Femur (tissue), 1 donor: ENCODE measurements at places on chromosomes 7 and 10.
A peak's percentile ranks its signal among the peaks of the same experiment; 100 is the strongest.

GRCh38 chr10:6133331-6134098 lies 44.7 kb downstream of the RBM17 start:
- DNase-seq, result no peak

DNA sequence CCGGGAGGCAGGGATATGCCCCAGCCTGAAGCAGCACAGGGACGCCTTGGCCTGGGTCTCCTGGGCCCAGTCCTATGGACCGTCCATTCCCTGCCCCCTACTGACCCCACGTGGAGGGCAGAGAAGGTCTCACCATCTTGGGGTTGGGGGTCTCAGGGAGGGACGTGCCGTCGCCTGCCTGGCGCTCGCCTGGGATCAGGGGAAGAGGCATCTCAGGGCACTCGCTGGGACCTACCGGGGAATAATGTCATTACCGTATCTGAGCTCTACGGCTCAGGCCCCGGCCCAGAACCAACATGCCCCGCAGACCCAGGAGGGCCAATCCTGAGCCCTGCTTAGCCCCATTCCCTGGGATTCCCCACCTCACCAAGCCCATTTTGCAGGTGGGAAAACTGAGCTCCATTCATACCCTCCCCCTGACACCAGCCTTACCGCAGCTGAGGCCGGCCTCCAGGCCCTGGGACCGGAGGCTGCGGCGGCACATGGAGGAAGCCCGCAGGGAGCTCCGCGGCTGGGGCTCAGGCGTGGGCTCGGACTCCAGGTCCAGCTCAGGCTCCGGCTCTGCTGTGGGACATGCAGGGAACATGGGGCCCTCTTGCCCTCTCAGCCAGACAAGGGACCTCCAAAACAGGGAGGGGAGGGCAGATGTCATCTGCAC lies 40.7 kb downstream of the GRID2IP start:
- DNase-seq, result no peak

- DNase-seq, result no peak
These were observed 69.4 kb downstream of the DNAJB6 start for GRCh38 chr7:157405914-157406810.

- DNase-seq, result peak; percentile 55
These were observed 102.5 kb downstream of the RAMP3 start for GRCh38 chr7:45259966-45260646.

DNA sequence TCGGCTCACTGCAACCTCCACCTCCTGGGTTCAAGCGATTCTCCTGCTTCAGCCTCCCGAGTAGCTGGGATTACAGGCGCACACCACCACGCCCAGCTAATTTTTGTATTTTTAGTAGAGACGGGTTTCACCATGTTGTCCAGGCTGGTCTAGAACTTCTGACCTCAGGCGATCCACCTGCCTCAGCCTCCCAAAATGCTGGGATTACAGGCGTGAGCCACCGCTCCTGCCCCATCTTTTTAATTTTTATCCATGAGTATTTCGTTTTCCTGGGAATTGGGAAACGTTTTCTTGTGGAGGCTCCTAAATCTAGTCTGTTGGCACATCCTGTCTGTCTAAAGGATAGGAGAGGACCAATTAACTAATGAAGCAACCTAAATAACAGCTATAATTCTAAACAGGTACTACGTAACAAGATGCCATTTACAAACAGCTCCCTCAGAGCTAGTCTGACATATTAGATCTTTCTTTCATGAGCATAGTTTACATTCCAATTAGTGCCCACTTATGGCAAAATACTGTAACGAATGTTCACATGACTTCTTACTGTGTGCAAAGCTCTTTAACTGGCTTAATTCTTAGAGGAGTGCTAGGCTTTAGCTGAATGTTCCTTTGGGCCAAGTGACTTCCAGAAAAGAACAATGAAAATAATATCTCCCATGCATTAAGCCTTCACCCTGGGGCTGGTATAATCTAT lies 151.0 kb upstream of the YAE1 start:
- DNase-seq, result no peak

DNA sequence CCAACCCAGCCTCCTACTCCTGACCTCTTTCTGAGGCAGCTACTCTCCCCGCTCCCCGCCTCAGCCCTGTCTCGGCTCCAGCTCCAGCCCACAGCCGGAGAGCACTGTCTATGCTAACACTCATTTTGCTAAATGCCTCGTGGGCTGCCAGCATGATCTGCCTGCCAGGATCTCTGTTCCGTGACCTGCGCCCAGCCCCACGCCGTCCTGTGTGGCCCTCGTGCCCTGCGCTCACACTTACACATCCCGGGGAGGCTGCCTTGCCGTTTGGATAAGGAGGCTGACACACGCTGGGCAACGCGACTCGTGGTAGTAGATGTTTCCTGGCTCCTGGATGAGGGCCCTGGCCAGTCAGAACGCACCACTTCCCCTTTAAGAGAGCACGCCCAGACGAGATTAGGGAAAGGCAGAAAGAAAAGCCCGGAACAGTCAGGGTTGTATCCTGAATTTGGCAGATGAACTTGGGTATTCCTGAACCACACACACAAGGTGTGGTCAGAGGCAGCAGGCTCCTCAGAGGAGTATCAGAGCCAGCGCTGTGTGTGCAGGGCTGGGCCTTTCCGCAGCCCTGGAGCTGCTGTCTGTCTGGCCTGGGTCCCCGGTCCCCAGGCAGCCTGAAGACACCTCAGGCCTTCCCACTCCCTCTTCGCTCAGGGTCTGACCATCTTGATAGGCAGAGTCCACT lies 97.7 kb upstream of the EFCAB10 start:
- DNase-seq, result peak; percentile 77

- no peak for DNase-seq
These were observed 92.2 kb upstream of the LAMB4 start for GRCh38 chr7:108222236-108222892.

DNA sequence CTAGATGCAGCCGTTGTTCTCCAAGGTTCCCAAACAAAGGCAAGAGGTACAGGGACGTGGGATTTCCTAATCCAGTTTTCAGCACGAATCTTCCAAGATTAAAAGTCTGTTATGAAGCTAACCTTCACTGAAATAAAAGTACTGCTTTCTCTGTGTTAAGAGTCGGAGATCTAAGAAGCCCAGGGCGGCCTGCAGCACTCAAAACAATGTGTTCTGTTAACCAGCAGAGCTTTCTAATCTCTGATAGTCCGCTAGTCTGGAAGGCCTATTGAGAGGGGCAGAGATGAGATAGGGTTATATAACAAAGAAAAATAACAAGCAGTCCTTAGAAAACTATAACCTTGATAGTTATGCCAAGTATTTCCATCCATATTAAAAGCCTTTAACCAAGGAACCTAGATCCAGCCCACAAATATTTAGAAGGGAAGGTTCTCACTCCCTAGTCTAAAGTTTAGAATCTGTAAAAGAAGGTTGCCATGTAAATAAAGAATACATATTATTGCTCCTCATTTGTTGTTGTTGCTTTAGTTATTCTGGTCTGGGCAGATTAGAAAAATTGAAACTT lies 106.3 kb upstream of the SVIL start:
- DNase-seq, result no peak

DNA sequence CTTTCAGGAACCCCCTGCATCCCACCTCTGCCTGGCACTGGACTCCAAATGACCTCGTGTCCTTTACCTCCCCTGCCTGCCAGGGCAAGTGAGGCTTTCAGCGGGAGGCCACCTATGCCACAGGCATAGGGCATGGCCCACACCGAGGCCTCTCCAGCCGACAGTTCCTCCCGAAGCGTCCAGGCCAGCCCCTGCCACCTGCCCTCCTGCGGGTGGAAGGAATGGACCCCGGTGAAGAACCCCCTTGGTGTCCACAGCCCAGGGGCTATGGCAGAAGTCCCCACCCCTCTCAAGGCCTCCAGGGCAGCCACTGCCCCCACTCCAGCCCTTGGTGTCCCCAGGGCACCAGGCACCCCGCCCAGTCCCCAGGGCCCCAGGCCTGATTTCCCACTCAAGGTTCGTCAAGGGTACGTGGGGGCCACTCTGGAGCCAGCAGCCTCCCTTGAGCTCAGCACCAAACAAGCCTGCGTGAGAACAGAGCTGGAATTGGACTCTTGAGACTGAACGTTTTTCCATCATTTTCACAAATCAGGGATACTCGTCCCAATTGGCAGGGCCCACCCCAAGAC lies 3.1 kb downstream of the FUOM start:
- no peak for DNase-seq

DNA sequence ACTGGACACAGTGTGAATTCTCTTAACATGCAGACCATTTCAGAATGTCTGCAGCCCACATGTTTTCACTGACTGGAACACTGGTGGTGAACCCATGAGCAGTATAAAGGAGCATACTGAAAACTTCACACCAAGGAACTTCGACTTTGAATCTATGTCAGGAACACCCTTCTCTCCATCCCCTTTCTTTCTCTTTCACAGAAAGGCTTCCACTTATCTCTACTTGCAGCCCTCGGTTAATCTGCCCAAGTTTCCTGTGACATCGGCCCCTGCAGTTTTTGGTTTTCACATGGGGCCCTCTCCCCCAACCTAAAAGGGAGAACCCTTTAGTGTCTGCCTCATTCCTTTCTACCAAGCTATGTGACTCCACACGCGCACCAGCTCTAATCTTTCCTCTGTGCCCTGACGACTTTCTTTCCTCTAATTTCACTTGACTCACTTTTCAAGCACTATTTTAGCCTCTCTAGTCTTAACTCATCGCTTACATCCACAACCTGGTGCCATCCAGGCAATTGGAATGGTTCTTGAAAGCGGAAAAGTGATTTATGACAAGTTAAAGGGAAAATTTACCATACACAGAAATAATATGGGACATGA lies 70.1 kb downstream of the RELN start:
- no peak for DNase-seq

GRCh38 chr7:49432254-49432653 lies 341.2 kb upstream of the VWC2 start:
- DNase-seq, result no peak

DNA sequence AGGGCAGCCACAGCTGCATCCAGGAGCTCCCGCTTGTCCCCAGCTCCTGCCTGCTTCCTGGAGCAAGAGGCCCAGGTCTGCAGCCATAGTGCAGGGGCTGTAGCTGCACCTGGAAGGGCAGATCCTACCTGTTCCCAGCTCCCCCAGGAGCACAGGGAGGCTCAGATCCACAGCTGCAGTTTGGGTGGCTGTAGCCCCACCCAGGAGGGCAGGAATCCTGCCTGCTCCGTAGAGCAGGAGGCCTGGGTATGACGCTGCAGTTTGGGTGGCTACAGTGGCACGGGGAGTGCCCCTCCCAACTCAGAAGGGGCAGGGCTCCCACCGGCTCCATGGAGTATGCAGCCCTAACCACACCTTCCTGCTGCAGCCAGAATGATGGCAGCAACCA lies 26.7 kb upstream of the CDCA7L start:
- no peak for DNase-seq

DNA sequence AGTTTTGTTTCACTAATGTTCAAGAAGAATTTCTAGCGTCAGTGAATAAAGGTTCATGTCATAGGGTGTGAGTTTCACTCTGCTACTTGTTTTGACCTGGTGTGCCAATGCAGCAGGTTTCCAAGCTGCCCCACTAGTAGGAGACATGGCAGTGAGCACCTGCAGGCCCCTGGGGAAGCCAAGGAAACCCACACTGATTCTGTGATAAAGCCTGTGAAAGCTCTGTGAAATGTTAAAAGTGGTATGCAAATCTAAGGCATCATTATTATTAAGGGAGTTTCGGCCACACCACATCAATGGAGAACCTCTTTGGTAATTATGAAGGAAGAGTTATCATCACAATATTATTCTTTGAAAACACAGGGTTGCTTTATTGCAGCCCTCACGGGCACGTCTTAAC lies 46.4 kb downstream of the ABCB5 start:
- no peak for DNase-seq

DNA sequence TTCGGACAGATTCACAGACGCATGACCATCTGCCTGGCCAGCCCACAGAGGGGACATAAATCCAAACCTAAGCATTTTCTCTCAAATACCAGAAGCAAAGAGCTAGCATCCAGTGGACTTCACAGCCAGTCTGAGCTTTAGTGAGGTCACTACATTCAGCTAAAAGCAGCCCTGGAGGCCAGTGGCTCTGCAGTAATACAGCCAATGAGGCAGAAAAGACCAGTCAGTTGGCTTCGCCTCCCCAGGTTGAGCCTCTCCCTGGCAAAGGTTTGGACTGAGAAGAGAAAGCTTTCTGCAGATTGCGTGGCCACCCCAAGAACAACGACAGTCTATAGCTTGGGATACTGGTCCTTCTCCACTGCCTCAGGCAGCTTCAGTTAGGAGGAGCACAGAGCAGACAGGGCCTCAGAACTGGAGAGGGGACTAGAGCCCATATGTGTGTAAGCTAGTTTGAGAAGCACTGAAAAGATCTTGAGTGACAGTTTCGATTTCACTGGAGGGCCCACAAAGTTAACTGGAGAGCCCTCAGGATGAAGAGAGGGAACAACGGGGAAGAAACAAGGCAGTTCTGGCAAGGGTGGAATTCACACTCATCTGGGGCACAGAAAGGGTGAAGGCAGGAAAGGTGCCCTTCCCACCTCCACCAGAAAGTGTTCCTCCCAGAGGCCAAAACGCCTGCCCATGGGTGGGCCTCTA lies 3.8 kb downstream of the WDR91 start:
- no peak for DNase-seq

DNA sequence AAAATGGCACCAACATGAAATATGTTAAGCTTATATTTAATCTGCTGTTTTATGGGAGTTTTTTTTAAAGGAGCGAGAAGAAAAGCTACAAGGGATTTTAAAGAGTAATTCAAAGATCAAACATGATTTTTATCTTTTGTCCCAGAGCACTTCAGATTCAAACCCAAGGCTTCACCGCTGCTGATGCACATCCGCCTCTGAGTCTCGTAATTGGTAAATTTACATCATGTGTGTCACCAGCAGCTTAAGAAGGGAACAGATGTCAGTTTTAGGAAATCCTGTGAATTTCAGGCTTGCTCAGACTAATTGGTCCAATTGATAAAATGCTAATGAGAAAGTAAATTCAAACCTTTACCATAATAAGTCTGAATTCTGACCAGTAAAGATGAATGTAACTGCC lies 406.3 kb downstream of the GFRA1 start:
- DNase-seq, result no peak

GRCh38 chr7:155804897-155805825 lies 7.1 kb downstream of the SHH start:
- peak; percentile 50 for DNase-seq

GRCh38 chr10:67302701-67303100 lies 376.9 kb downstream of the LRRTM3 start:
- DNase-seq, result no peak

DNA sequence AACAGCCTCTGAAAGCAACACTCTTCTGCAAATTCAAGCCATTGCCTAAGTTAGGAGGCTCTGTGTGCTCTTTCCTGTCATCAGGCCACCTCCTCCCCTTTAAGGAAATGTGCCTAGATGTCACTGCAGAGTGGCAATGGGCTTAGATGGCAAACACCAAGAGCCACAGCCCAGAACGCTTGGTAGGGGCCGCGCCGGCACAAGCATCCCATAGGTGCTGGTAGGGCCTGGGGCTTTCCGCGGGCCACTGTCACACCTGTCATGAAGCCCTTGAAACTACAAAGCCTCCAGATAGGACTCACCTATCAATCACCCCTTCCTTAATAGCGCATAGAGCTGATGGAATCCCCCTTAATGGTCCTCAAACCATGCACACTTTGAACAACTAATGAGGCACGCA lies 299.9 kb downstream of the GRID1 start:
- DNase-seq, result no peak

- DNase-seq, result no peak
These were observed 32.6 kb downstream of the IKZF1 start for GRCh38 chr7:50336894-50337703.
